ENCODE measurements at places on chromosomes 1 and 21. TPM values are rescaled to one million over a fixed set of nuclear protein-coding genes. Genes with fewer than 3 reads are reported as not detected.

DNA sequence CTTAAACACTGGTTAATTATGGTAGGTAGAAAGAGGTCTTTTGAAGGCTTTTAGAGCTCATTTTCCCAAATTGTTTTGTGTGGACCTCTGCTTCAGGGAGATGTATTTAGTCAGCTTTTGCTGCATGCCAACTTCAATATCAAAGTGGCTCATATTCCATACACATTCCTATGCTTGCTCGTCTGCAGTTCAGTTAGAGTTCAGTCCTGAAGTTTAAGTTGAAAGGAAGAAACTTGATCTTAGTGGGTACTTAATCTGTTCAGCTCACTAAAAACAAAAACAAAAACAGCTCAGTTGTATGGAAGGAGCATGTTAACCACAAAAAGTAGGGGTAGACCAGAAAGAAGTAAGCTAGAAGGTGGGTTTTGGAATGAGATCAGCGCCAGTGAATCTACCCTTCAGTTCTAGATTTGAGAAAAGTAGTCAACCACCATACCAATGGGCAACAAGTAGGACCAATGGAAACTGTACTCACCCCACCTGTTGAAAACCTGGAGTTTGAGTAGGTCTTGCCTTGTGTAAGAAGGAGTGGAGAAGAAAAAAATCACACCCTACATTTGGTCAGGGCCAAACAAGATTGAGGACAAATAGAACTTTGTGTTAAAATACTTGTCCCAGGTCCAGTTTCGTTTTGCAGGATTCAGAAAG is 58.0 kb downstream of the LEPR start:
- ATAC-seq: peak; percentile 43

DNA sequence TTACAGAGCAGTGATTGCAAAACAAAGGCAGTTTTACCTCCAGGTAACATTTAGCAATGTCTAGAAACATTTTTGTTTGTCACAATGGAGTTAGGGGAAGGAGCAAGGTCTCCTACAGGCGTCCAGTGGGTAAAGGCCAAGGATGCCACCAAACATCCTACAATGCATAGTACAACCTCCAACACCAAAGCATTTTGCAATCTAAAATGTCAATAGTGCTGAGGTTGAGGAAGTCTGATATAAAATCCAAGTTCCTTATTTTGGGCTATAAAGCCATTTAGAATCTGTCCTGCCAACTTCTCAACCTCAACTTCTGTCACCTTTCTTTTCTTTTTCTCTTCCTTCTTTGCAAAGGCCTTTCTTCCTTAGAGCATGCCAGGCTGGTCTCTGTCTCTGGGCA is 111.2 kb downstream of the FASLG start:
- no peak for ATAC-seq

The IL20 gene
- total RNA-seq: not detected

DNA sequence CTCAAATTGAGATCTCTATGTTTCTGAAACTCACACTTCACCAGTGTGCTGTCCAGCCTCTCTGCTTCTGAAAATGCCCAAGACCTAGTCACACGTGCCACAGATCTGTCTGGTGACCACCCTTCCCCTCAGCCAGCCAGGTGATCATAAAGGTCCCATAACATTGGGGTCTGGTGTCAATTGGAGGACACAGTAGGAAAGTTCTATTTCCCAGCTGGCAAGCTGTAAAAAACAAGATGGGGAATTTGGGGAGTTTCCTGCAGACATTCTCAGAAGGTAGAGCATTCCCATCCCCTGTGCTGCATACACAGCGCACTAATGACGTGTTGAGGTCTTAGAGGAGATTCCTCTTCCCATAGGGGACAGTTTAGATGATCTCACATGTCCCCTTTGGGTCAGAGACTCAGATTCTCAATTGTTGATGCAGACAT is 50.1 kb downstream of the RPS6KA1 start:
- no peak for ATAC-seq

The CHI3L1 gene
- 5.0 TPM for total RNA-seq

The SPRR3 gene
- total RNA-seq: 291 TPM
